ENCODE measurements at places on chromosomes 13 and 19.
A peak's percentile ranks its signal among the peaks of the same experiment; 100 is the strongest.

GRCh38 chr19:1837625-1838105 lies 10.6 kb downstream of the REXO1 start:
- DNase-seq, result peak; percentile 76

- DNase-seq, result no peak
These were observed 1158.0 kb upstream of the SPRY2 start for GRCh38 chr13:81498969-81499368.

- DNase-seq, result no peak
These were observed 2.0 kb upstream of the ZIC2 start for GRCh38 chr13:99979453-99980200.

DNA sequence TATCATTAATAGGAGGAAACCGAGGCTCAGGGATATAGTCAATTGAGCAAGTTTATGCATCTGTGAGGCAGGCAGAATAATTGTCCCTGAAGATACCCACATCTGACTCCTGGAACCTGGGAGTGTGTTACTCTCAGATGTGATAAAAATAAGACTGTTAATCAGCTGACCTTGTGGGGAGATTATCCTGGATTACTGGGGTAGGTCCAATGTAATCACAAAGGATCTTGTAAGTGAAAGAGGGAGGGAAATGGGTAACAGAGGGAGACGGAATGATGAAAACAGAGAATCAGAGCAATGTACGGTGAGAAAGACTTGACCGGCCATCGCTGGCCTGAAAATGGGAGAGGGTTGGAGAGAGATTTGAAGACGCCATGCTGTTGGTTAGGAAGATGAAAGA lies 3.2 kb upstream of the EDDM13 start:
- no peak for DNase-seq

GRCh38 chr13:49776871-49777270 lies 15.6 kb downstream of the KPNA3 start:
- no peak for DNase-seq

DNA sequence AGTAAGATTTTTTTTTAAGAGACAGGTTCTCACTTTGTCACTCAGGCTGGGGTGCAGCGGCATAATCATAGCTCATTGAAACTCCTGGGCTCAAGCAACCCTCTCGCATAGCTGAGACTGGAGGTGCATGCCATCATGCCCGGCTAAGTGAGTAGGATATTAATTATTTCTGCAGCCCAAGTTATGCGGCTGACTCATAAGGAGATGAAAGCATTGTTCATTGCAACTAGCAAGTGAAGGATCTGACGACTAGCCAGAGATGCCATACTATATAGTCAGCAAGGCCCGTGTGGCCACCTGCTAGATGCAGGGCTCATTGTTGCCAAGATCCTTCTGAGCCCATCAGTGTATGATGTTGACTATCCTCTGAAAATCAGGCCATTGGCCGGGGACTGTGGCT lies 45.2 kb downstream of the ABCC4 start:
- no peak for DNase-seq

GRCh38 chr19:14039181-14039580 lies 7.6 kb downstream of the IL27RA start:
- no peak for DNase-seq

- DNase-seq, result no peak
These were observed 28.0 kb downstream of the AKT2 start for GRCh38 chr19:40257096-40257517.

GRCh38 chr19:35883882-35884281 lies 15.5 kb downstream of the APLP1 start:
- DNase-seq, result no peak

DNA sequence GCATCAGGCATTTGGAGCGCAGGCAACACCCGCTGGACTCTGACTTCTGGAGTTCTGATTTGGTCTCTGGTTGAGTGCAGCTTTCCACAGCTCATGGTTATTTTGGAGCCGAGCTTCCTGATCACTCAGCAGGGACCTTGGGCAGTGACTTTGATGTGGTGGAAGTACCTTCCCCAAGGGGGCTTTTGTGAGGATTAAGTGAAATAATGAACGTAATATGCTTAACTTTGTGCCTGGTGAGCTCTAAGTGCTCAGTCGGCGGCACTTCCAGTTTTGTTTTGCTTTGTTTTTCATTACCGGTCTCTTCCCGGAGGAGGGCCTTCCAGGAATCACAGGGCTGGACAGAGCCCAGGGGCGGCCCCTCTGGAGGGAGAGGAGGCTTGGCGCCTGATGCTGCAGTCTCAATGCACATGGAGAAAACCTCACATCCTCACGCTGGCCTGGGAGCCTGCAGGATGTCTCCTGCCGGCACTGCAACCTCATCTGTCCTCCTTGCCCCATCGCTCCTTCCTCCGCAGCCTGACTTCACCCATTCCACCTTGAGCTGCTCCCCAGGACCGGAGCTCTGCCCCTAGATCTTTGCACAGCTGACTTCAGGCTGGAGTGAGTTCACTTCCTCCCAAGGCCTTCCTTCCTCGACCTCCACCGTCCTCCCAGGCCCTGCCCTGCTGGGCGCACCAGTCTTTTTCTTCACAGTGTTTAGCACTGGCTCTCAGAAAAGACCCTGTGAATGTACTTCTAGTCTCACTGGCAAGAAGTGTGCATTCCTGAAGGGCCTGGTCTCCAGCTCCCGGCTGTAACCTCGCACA lies 1.5 kb downstream of the PLEKHF1 start:
- peak; percentile 28 for DNase-seq

GRCh38 chr19:35267353-35267817 lies 1.4 kb upstream of the USF2 start:
- peak; percentile 55 for DNase-seq

Data from stimulated activated CD4-positive, alpha-beta T cell treated with anti-CD3 and anti-CD28 coated beads, Interleukin-2, amount 100 ng/mL, for 24 hours (primary cell).